ENCODE measurements at places on chromosomes 1 and 21.

- no peak for DNase-seq
Measured at GRCh38 chr1:211543025-211543424, 35.9 kb downstream of the SLC30A1 start.

DNA sequence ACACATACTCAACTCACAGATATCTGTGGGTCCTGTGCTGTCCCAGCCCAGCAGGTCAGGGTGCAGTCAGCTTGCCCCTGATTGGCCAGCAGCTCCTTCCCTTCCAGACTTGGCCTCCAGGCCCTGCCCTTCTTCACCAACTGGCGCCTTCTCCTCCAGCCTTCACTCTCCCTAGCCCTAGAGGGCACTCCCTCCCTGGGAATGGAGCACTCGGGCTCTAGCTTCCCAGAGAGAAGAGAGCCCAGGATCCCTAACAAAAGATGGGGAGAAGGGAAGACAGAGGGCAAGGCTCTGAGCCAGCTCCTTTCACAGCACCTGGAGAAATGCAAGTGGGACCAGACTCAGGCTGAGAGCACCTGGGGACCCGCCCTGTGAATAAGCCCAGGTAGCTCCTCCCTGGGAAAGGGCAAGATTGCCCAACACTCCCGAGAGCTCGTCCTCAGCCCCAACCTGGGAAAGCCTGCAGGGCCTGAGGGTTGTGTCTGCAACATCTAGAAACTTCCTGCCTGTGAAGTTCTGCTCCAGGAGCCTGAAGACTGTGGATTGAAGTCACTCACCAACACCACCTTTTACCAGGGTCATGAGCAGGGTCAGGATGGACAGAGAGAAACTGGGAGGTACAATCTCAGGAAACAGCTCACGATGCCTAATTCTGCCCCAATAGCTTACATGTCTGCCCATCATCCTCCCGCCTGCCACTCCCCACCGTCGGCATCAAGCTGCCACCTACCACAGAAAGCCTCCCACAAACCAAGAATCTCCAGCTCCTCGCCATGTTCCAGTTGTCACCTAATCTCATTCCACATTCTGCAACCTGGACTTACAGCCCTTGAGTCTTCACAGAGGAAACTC is at the start of gene PGLYRP4:
PGLYRP4 (minus strand) TSS at position 331 of the 852 bp plus-strand sequence. CDS start 909 bp downstream, outside the sequence.
- no peak for DNase-seq

DNA sequence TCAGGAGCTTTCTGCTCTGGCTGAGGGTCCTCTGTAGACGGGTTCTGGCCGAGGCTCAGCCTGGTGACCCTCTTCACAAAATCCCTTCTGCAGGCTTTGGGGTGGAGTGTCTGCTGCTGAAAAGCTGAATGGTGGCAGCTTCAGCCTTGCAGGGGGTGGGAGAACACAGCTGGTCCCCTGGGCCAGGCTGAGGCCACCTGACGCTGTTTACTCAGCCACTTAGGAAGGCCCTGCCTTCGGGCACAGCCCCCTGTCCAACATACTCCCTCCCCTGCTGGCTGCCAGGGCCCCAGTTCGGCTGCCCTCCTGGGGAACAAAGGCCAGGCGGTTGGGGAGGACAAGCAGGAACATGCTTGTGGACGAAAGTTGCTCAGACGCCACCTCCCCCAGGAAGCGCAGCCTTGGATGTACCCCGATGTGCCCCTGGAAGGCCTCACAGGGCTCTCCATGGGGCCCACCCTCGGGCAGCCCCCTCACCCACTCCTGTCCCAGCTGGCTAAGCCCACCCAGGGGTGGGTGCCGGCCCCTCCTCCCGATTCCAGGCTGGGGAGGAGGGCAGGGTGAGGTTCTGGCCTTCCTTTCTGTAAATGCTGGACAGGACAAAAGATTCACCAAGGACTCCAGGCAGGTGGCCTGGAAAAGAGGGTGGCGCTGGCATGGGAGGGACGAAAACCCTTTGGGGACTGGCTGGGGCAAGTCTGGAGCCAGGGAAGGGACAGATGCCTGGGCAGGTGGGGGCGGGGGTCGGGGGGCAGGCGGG is at the start of gene ANKRD65:
ANKRD65 (minus strand) TSS at position 130 of the 760 bp plus-strand sequence. CDS start 271 bp downstream, outside the sequence.
- DNase-seq = no peak

GRCh38 chr1:62327360-62328055 is 8.3 kb upstream of the KANK4 start:
- no peak for DNase-seq

GRCh38 chr1:55700359-55701130 is 485.4 kb upstream of the USP24 start:
- DNase-seq = no peak

DNA sequence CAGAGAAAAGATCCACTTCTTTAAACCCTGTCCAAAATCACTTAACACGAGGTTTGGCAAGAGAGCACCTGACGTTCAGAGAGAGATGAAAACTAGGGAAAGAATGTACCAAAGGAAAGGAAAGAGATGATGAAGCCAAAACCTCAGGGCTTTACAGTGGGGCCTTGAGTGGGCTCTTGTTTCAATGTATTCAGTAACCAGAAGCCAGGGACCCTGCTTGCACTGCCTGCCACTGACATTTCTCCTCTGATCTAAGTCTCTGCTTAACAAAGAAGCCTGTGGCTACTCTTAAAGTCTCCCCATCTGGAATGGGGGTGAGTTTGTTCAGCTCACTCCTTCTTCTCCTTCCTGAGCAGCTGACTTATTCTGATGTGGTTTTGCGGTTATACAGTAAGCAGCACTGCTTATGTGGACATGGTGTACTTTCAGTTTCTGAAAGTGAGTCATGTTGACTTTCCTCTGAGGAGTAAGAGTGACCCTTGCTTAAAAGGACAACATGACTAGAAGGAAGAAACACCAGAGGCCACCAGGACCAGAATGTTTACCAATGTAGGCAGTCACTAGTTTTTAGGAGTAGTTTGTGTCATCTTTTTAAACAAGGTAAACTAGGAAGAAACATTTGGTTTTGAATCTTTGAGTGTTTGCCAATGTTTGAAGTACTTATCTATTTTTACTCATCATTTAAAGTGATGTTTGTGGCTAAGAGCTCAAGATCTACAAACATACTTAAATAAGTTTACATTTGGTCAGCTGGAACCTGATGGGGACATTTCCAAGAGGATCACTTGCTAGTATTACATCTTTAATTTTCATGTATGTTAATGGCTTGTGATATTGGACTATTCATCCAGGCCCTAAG is 87.4 kb downstream of the FASLG start:
- no peak for DNase-seq

DNA sequence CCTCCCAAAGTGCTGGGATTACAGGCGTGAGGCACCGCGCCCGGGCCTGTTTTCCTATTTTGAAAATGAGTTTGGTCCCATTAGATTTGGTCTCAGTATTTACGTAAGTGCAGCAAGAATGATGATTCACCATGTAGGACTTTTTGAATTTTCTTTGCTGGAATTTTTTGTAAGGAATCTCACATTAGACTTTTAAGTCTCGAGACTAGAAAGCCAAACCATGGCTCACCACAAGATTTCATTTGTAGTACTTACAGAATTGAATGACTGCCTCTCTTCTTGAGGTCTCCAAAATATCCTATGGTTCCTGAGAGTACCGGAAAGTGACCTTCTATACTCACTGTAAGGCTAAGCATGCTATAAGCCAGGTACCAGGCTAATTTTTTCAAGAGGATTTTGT is 325 bp downstream of the OR14A2 start:
- no peak for DNase-seq

- no peak for DNase-seq
Measured at GRCh38 chr1:198281911-198282310, 125.1 kb downstream of the NEK7 start.

DNA sequence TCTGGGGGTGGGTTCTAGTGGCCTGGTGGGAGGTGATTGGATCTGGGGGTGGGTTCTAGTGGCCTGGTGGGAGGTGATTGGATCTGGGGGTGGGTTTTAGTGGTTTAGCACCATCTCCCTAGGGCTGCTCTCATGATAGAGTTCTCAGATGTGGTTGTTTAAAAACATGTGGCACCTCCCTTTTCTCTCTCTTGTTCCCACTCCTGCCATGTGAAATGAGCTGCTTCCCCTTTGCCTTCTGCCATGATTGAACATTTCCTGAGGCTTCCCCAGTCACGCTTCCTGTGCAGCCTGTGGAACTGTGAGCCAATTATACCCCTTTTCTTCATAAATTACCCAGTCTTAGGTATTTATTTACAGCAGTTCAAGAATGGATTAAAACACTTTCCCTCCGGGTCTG is 327.3 kb upstream of the AJAP1 start:
- DNase-seq = no peak

DNA sequence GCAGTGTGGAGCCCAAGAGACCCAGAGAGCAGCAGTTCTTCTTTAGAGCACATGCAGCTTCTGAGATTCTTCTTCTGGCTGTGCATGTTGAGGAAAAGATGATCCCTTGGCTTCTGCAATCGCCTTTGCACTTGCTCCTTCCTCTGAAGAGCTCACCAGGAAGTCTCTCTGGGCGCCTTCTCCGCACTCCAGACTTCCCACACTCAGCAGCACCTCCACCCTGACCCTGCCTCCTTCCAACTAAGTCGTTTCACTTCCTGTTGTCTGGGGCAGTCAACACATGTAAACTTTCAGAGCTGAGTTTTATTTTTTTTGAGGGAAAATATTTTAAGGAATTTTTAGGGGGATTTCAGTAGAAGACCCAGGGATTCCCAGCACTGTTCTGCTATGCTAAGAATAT is 73.4 kb upstream of the F3 start:
- no peak for DNase-seq

DNA sequence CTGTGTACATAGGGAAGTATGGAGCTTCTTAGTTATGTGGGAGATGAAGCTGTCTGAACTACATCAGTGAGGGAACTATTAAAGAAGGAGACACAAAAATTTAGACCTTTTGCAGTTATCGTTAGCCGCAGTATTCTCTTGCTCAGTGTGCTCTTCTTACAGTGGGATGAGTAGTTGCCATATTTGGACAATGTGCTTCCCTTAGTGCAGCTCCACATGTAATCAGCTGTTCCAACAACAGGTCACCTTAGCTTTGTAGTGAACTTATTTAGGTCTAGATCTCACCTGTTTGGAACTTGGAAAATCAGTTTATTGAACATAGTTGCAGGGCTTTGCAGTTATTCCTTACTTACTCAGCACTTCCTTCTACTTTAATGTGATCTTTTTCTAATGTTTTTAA is 18.1 kb downstream of the GPR52 start:
- DNase-seq = no peak

- DNase-seq = no peak
Measured at GRCh38 chr1:99171184-99171813, 93.0 kb upstream of the PLPPR4 start.

GRCh38 chr1:172359491-172359999 is 60.9 kb upstream of the C1orf105 start:
- no peak for DNase-seq

DNA sequence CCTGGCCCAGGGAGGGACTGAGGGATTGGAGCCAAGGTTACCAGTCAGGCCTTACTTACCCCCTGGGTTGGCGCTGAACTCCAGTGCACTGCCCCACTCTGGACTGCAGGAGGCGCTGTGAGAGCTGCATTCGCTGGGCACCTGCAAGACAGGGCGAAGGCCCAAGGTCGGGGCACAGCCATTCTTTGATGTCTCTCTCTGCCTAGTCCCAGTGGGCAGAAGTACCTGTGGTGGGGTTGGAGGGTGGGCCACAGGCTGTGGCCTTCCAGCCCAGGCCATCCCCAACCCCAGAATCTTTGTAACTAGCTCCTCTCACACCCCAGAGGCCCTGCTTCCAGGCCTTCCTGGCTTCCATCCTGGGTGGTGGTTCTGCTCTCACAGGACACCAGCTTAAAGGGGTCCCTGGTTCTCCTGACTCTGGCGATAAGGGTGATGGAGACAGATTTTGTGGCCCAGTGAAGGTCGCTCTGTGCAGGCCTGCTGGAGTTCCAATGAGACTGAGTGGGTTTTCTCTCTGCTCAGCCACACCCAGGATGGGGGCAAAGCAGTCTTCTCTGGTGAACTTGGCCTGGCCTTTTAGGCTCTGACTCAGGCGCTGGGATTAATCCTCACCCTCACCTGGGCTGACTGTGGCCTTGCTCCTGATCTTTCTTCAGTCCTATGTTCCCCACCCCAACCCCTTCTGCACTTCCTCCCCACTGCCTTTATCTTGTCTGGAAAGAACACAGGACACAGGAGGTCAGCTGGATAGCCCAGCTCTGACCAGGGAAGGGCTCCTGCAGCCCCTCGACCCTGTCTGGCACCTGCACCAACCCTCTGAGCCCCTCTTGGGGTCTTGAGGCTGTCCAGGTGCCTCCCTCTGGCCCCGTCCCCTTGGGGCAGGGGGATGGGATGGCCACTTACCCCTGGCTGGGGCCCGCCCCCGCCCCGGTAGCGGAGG is 954 bp downstream of the MYOG start:
- DNase-seq = no peak

GRCh38 chr21:36918291-36918690 is 48.2 kb downstream of the HLCS start:
- no peak for DNase-seq

DNA sequence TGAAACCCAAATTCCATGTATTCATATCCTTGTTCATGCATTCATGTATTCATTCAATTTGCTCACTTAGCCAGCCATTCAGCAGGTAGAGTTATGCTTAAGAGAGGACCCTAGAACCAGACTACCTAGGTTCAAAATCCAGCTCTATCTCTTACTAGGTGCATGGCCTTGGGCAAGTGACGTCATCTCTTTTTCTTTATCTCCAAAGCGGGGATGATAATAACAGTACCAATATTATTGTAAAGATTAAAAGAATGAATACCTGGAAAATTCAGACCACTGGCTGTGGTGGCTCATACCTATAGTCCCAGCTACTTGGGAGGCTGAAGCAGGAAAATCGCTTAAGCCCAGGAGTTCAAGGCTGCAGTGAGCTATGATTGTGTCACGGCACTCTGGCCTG is 33.9 kb upstream of the CLIC4 start:
- no peak for DNase-seq

GRCh38 chr1:55815745-55816455 is 600.7 kb upstream of the USP24 start:
- no peak for DNase-seq

DNA sequence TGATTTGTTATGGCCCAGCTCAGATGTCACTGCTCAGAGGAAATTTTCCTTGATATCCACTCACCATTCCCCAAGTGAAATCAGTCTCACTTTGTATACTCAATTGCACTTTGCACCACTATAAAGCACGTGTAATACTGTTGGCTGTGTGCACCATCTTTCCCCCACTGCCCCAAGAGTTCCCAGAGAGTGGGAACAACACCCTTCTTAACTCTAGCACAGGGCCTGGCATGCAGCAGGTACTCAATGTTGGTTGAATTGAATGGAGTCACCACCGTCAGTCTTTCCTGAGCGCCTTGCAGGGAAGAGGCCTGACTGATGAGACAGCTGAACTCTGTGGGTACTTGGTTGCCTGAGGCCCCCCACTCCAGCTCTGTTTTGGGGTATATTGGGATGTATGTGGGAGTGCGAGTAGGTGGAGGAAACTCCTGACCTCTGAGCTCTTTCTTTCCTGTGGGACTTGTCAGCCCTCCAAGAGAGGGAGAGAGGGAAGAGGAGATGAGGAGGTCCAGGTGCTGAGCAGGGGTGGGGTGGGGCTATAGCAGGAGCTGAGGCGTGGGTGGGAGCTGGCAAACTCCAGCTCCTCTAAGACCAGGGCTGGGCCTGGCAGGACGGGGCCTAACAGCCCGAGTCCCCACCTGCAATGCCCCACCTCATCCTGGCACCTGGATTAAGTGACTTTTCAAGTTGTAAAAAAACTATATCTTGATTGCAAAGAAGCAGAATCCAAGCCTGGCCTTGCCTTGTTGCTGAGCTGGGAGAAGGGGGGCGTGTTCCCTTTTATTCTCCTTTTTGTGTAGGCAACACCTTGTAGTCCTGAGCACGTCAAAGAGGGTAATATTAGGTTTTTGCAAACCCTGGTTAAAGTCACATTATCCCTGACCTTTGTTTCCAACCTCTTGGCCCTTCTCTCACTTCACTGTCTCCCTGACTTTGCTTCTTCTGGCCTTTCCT is 19.4 kb upstream of the WASF2 start:
- DNase-seq = no peak
